ENCODE measurements at places on chromosomes 7 and 10.

DNA sequence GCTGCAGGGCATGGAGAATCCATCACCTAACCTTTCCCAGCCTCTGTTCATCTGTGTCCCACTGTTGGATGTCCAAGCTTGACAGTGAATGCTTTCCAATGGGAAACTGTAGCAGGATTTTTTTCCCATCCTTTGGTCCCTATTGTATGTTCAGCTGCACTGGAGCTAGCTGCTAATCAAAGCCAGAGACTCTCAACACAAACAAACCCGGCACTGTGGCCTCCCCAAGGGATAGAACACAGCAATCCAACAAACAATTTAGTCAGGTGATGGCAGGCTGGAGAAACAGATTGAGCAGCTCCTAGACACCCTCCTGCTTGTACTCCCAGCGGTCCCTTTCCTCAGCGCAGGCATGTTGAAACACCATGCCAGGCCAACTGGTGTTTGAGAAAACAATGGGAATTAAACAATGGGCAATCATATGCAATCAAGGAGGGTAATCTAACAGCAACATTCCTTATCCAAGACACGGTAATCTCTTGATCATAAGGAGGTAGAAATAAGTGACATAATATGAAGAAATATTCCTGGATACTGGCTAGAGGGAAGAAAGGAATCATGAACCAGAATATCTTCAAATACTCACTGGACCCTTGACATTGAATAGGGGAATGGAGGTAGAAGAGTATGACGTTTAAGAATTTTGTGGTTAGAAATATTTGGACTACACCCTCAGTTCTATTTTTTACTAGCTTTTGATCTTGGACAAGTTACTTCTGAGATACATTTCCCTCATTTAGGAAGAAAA lies 15.0 kb downstream of the PTN start:
- no peak for DNase-seq

- DNase-seq, result no peak
These were observed 21.8 kb upstream of the YWHAG start for GRCh38 chr7:76380623-76380966.

GRCh38 chr10:95314192-95314918 lies 23.6 kb upstream of the PDLIM1 start:
- DNase-seq, result no peak

DNA sequence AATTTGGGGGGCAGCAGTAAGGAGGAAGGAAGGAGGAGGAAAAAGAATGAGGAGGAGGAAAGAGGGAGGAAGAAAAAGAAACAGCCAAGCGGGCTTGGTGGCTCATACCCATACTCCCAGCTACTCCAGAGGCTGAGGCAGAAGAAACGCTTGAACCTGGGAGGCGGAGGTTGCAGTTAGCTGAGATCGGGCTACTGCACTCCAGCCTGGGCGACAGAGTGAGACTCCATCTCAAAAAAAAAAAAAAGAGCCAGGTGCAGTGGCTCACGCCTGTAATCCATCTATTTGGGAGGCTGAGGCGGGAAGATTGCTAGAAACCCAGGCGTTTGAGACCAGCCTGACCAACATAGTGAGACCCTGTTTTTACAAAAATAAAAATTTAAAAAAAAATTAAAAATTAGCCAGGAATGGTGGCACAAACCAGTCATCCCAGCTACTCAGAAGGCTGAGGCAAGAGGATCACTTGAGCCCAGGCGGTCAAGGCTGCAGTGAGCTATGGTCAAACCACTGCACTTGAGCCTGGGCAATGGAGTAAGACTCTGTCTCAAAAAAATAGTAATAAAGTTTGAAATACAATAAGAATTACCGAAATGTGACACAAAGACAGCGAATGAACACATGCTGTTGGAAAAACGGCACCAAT lies 14.1 kb upstream of the CRCP start:
- DNase-seq, result no peak

All from HFFc6 (cell line).